ENCODE measurements at places on chromosomes 4 and X. TPM values are rescaled to one million over a fixed set of nuclear protein-coding genes. Genes with fewer than 3 reads are reported as not detected.

DNA sequence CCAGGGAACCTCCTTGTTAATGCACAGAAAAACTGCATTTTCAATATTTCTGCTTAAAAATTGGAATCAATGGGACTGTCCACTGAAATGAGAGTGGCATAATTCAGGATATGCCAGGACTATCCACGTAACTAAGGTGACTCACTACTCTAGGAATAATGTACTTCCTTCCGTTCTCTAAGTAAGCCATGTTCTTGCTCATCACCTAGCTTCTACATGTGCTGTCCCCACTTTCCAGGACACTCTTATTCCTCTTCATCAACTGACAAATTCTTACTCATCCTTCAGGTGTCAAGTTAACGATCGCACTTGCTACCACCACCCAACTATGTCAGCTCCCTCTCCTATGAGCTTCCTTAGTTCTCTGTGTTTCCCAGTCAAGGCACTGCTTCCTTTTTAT lies 342.8 kb upstream of the F9 start:
- no peak for DNase-seq

DNA sequence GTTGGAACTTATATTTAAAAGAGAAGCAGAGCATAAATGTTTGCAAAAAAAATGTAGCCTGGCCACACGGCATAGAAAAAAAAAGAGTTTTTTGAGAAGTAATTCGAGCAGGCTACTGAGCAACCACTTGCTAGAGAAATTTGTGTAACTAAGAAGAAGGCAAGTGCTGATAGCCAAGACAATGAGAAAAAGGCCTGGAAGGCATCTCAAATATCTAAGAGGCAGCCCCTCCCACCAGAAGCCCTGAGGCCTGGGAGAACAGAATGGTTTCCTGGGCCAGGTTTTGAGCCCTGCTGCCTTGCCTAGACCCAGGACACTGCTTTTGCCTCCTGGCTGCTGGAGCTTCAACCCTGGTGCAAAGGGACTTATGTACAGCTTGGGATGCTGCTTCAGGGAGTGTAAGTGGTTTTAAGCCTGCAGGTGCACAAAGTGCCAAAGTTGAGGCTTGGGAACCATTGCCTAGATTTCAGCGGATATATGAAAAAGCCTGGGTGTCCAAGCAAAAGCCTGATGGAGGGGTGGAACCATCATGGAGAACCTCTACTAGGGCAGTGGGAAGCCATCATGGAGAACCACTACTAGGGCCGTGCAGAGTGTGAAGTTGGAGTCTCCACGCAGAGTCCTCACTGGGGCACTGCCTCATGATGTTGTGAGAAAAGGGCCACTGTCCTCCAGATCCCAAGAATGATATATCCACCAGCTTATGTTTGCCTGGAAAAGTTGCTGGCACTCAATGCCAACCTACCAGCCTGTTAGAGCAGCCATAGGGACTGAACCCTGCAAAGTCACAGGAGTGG lies 9.7 kb downstream of the TECRL start:
- no peak for DNase-seq

IQCM gene
- total RNA-seq = 0.20 TPM

DNA sequence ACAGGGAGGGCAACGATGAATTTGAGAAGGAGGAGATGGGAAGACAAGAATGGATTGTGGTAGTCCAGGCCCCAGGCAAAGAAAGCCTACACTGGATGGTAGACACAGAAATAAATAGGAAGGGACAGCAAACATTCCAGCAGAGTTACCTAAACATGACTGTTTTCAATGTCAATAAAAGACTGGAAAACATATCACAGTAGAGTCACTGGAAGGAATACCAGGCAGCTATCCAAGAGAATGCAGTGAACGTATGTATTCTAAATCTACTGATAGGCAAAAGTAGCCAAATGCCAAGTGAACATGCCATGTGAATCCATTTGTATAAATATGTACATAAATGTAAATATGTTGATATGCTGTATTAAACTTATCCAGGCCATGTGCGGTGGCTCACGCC lies 183.0 kb downstream of the PALLD start:
- no peak for DNase-seq

TEX13B gene
- not detected for total RNA-seq

DGKQ gene
- total RNA-seq = 22.0 TPM

Measured in HCT116 (cell line).